ENCODE measurements at places on chromosomes 7 and 10.

- no peak for DNase-seq
These were observed 1.4 kb downstream of the WNT16 start for GRCh38 chr7:121330053-121330833.

DNA sequence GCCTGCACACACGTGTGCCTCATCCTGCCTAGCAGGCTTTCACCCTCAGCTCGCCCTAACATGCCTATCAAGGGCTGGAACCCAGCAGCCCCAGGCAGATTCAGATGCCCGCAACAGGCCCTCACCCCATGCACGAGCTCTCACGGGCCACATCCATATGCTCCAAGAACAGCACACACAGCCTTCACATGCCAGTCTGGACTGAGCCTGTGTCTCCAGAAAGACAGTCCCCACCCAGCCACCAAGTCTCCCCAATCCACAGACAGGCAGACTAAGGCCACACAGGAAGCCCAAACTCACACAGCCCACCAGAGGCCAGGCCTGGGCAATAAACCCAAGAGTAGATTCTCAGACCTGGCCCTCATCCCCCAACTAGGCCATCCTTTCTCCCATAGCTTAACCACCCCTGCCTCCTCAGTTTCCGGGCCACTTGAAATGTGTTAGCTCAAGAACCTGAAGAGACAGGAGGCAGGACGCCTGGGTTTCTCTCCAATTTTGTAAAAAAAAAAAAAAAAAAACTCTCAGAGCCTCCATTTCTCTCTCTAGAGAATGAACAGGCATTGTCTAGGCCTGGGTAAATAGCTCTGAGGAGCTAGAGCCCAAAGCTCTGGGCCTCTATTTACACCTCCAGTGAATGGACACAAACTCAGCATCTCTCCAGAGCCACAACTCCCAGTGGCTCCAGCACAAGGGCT, 6.8 kb downstream of the LDB1 start:
- DNase-seq: no peak

GRCh38 chr7:64651203-64651602, 14.7 kb upstream of the ZNF107 start:
- DNase-seq: no peak

DNA sequence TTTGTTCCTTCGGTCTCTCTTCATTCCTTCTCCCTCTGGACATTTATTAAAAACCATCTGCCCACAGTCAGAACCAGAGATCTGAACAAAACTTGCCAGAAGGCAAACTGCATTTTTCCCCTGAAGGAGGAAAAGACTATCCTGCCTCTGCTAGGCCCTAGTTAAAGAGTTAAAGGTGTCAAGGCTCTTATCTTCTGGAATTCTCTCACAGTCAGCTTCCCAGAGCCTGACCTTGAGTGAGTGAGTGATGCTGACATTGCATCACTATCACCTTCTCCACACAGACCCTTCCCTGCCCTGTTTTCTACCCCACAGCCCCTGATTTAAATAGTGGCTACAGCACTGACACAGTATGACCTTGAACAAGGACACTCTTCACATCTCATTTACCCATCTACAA, 16.4 kb downstream of the FRMPD2 start:
- DNase-seq: no peak

GRCh38 chr10:14009371-14010100, 321.2 kb downstream of the FRMD4A start:
- peak; percentile 67 for DNase-seq

GRCh38 chr7:18353339-18353738, 142.2 kb upstream of the HDAC9 start:
- no peak for DNase-seq

GRCh38 chr7:17030559-17030958, 148.8 kb upstream of the AGR3 start:
- no peak for DNase-seq

GRCh38 chr7:2513702-2514101, 5.9 kb upstream of the LFNG start:
- no peak for DNase-seq

- DNase-seq: no peak
These were observed 8.9 kb downstream of the AGFG2 start for GRCh38 chr7:100547872-100548271.

- no peak for DNase-seq
These were observed 527 bp upstream of the SORCS3 start for GRCh38 chr10:104640339-104641186.

GRCh38 chr10:77085344-77085743, 552.3 kb downstream of the KCNMA1 start:
- DNase-seq: no peak

- DNase-seq: no peak
These were observed 72.2 kb upstream of the TMEM140 start for GRCh38 chr7:135075716-135076115.

- peak; percentile 30 for DNase-seq
These were observed 56.1 kb upstream of the GRB10 start for GRCh38 chr7:50838675-50839377.
